ENCODE measurements at places on chromosomes 2 and 18.
A peak's percentile ranks its signal among the peaks of the same experiment; 100 is the strongest.

DNA sequence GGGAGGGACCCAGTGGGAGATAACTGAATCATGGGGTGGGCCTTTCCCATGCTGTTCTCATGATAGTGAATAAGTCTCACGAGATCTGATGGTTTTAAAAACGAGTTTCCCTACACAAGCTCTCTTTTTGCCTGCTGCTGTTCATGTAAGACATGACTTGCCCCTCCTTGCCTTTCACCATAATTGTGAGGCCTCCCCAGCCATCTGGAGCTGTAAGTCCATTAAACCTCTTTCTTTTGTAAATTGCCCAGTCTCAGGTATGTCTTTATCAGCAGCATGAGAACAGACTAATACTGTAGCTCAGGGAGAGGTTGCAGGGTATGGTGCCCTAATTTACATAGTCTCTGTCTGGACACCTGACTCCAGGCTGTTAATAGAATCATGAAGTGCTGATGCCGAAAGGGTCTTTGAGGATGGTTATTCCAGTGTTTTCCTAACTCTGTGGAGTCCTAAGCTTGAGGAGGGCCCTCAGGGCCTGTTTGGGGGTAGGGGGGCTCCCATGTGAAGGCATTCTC, 343.2 kb downstream of the ALK start:
- no peak for DNase-seq

DNA sequence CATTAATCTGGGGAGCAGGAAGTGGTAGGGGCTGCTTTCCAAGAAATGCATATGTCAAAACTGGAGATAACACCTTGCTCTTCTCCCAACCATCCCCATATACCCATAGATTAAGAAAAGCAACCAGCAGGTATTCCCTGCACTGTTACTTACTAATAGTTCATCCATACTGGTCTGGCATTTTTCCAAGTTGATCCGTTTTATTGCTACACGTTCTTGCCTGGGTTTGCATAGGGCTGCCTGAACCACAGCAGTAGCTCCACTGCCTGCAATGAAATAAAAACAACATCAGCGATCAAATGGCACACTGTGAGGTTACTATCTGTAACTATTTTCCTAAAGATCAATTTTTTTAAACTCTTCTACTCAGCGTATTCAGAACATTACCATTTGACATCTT, 65.6 kb downstream of the STK39 start:
- no peak for DNase-seq

- peak; percentile 57 for DNase-seq
These were observed 38.1 kb downstream of the FN1 start for GRCh38 chr2:215397632-215398341.

DNA sequence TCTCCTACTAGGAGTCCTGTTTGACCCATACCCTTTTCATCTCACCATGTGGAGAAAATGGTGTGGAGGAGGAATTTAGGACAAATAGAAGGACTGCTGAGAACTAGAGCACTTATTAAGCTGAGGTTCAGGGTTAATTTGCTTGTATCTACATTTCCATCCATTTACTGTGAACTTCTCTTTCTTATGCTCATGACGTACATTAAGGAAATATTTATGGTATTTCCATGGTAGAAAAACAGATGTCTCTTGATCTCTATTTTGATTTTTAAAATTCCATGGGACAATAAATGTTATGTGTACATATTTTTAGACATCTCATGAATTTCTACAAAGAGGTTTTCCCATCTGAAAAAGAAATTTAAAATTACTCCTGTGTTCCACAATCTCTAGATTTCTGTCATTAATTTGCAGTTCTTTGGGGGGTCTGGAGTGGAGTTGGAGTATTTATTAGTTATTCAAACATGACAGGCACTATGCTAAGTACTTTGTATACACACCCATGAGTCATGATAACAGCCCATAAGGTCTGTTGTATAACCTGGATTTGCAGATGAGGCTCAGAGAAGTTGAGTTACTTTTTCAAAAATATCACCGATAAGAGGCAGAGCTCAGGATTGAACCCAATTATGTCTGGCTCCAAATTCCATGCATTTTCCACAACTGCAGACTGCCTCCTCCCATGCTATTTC, 112.6 kb downstream of the COPS8 start:
- DNase-seq = no peak

- no peak for DNase-seq
These were observed 206.6 kb upstream of the SETBP1 start for GRCh38 chr18:44474067-44474411.

GRCh38 chr2:231661422-231662027, 46.8 kb upstream of the PTMA start:
- no peak for DNase-seq

DNA sequence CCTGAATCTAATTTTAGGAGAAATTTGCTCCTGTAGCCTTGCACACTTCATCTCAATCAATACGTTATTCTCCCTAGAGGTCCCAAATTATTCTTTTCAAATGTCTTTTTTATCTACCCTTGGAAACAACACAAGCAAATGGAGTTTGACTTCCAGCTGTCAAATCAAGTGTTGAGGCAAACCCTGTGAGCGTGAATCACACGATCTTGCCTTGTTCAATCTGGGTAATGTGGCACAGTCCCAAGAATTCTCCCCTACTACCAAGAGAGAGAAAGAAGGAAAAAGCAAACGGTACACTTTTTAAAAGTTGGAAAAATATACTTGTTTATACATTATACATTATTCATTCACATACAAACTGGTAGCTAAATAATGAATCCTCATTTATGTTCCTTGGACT, 2035.3 kb upstream of the CELF4 start:
- DNase-seq = no peak
